ENCODE measurements at places on chromosomes 4 and X.

DNA sequence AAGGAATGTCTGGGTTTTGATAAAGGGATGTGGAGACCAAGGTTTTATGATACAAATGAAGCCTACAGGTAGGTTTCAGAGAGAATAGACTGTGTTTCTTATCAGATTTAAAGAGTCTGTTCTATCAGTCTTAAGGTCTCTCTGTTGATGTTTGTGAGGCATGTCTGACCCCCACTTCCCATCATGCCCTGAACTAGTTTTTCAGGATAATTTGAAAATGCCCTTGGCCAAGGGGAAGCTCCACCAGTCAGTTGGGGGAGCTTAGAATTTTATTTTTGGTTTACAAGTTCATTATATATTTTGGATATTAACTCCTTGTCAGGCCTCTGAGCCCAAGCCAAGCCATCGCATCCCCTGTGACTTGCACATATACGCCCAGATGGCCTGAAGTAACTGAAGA, 18.6 kb downstream of the C4orf51 start:
- no peak for DNase-seq

DNA sequence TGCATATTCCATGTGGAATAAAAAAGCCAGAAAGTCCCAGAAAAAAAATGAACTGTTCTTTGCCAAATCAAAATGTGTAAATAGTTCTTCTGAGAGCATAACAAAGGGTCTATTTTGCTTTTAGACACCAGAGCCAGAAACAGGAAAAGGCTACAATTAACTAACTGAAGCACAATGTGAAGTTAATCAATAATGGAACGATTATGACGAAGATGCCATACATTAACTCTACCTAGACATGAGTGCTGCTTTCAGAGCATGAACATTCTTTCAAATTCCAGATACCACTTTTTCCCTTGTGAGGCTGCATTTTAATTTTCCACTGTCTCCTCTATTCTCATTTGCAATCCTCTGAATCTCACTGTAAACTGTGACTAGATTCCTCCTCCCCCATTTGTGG, 48.7 kb upstream of the PHOX2B start:
- DNase-seq: no peak

DNA sequence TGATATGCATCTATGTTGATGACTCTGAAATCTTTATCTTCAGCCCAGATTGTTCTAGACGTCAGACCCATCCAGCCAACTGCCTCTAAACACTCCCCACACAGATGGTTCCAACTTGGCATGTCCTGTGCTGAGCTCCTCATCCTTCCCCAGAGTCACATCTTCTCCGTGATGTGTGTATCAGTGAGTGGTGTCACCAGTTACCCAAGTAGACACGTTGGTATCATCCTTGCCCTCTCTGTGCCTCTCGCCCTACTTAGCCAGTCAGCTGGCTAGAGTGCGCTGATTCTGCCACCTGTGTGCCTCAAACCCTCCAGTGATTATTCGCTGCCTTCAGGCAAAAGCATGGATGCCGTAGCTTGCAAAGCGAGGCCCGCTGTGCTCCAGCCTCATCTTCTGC, 18.6 kb downstream of the PRIMPOL start:
- DNase-seq: no peak

GRCh38 chr4:174713181-174713580, 115.9 kb downstream of the GLRA3 start:
- no peak for DNase-seq

DNA sequence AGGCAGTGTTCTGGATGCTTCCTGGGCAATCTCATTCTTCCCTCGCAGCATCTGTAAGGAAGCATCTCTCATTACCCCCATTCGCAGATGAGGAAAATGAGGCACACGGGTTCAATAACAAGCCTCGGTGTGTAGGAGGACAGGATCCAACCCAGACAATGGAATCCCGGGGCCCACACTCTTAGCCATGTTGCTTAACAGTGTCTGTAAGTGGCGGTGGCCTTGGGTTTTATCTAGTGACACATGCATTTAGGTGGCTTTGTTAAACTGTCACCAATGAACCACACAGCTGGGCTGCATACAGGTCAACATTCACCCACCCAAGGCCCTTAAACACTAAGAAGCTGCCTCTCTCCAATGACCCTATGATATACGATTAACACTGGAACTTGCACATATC, 22.6 kb downstream of the RELL1 start:
- DNase-seq: no peak

DNA sequence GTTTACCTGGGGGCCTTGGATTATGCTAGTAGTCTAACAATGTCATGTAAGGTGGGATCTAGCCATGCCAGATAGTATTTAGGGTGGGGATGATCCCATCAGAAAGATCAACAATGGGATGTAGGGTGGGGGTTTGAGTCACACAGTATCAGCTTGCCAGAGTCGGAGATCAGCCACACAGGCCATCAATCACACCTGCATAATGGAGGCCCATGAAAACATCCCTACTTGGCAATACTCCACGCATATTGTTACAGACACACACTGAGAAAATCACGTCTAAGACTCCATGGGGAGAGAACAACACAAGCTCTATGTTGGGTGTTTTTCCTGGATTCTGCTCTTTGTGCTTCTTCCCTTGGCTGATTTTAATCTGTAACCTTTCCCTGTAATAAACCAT, 49.5 kb upstream of the SLC25A4 start:
- no peak for DNase-seq

GRCh38 chr4:4668355-4669210, 126.7 kb upstream of the STX18 start:
- DNase-seq: no peak

GRCh38 chrX:108168961-108169740, 77.6 kb downstream of the ATG4A start:
- no peak for DNase-seq

All from left forelimb (tissue), 1 donor.